ENCODE measurements at places on chromosomes 12 and 14.

- DNase-seq = peak; percentile 64
Measured at GRCh38 chr12:53984901-53985691, at the start of gene HOXC10. Gene HOXC10, plus strand, starts transcription at chr12:53985146. Its CDS starts 114 bp downstream, at chr12:53985260.

DNA sequence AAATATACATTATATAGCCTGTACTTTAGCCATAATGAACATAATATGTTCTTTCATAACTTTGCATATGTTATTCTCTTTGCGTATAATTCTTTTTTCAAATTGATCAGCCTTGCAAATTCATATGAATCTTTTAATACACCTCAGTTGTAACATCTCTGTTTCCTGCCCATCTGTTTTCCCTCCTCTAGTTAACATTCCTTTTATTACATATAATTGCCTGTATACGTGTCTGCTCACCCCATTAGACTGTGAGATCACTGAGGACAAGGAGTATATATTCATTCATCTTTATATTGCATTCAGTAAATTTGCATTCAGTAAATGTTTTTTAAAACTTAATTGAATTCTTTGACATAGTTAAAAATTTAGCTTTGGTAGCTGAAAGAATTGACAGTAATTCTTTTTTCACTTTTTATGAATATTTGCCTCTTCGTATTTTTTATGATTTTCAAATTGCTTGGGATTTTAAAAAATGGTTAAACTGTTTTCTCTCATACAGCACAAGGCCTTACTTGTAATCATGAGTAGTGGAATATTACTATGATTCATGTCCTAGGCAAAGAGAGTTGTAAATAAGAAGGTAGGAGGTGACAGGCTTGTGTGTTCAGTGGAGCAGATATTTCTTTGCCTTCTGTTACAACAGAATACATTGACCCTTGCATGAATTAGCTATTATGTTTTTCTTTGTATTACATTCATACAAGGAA, 32.8 kb upstream of the KLHL42 start:
- no peak for DNase-seq

GRCh38 chr14:89616425-89616824, 199.4 kb upstream of the FOXN3 start:
- no peak for DNase-seq

- DNase-seq = no peak
Measured at GRCh38 chr12:89280833-89281538, 71.3 kb downstream of the DUSP6 start.

- DNase-seq = no peak
Measured at GRCh38 chr14:45253754-45254310, 830 bp upstream of the MIS18BP1 start.

- no peak for DNase-seq
Measured at GRCh38 chr12:19972325-19973288, 395.7 kb upstream of the PDE3A start.

GRCh38 chr14:53237488-53237887, 84.4 kb upstream of the DDHD1 start:
- DNase-seq = no peak

GRCh38 chr12:44816446-44817017, 59.6 kb downstream of the NELL2 start:
- DNase-seq = no peak

- no peak for DNase-seq
Measured at GRCh38 chr14:34680806-34681479, 33.5 kb downstream of the CFL2 start.

GRCh38 chr14:89856871-89857345, 97.6 kb downstream of the EFCAB11 start:
- DNase-seq = no peak

DNA sequence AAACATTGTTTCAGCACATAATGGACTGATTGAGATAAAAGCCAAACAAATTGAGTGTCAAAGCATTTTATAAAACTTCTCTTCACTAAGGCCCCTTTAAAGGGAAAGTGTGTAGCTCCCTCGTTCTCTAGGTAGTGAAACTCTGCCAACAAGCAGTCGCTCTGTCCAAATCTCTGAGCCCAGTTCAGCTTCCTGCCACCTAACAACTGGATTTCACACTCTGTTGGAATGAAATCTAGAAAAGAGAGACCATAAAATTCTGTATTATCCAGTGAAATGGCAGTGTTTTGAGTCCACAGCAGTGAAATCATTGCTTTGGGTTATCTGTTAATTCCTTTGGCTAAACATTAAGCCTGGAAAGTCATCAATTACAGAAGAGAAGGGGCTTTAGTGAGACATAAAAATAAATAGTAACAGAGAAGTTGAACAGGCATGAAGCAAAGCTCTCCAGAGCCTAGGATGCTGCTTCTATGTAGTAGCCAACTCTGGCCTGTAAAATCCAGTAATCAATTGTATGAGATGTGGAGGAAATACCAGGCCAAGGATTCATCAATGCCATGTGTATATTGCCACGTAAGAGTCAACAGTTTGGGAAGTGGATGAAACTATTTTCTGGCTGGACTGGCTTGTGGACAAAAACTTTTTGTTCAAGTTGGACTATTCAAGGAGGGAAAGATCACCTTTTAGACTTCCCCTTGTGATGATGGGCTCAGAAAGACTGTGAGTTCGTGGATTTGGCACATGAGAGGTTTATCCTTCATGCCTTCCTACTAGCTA, 122.5 kb downstream of the WIF1 start:
- DNase-seq = no peak

- DNase-seq = no peak
Measured at GRCh38 chr12:113359939-113360748, 1.8 kb downstream of the PLBD2 start.

GRCh38 chr12:53829130-53829819, 77.5 kb upstream of the CISTR start:
- DNase-seq = no peak

DNA sequence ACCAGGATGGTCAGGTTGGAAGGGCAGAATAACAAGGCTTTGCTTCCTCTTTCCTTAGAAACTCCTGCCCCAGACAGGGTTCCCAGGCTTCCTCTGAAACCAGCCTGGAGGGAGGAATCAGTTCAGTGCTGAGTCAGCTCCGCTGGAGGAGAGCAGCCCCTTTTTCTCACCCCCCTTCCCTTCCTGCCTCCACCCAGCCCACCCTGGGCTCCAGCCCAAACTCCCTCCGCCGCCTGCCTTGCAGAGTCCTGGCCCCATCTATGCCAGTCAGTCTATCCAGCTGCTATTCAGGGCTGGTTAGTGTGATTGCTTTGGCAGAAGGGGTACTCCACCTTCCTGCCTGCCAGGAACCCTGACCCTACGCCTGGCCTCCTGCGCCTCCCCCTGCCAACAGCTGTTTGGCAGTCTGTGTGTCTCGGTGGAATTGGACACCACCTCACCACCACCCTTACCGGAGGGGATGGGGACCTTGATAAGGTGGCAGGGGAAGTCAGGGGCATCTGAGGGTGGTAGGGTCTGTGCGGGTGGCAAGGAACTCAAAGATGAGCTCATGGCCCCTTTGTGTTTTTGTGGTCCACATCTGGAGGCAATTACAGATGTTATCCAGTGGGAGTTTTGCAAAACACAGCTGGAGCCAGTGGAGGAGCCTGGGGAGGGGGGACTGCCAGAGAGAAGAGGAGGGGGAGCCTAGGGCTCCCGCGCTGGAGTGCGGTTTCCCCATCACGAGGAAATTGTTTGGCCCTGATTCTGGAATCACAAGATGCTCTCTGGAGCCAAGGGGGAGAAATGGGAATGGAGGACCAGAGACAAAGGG, 12.2 kb downstream of the MMP14 start:
- DNase-seq = no peak

DNA sequence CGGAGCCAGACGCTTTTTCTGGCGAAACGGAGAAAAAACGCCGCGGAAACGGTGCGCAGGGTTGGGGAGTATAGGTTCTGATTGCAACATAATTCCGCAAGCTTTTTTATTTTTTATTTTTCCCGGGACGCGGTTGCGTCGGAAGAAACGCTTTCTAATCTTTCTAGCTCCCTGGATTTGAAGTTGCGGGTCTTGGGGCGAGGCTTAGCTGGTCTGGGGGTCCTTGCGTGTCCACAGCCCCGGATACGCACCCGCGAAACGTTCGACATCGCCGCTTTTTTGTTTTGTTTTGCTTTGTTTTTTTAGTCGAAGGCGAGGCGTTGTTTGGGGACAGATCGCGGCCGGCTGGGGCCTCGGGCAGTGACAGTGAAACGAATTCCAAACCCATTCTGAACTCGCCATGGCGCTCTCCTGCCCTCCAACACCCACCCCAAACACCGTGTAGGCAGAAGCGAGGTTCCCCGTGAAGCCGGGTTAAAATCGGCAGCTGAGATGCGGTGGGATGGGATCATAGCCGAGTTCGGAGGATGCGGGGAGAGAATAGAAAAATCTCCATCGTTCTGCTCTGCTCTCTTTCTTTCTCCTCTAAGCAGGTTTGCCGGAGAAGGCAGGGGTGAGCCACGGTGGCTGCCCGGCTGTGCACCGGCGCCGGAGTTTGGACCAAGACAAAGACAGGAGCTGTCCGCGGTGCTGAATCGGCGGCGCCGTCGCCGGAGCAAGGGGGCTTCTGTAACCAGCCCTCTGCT, 8.1 kb upstream of the LHX5 start:
- peak; percentile 81 for DNase-seq

DNA sequence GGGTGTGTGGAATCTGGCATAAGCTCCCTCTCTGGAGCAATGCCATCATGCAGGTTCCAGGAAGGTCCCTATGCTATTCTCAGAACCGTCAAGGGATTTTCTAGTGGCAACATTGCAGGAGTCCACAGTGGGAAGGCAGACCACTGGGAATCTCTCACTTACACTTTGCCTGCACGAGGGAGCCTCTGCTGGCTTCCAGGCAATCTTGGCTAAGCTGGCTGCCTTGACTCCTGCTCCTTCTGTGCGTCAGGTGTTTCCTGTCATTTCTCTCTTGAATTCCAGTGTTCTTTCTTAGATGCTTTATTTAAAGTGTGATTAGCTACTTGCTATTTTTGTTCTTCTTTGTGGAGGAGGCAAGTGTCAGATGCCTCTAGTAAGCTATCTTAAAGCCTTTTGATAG, 414.0 kb upstream of the ATP2B1 start:
- no peak for DNase-seq

DNA sequence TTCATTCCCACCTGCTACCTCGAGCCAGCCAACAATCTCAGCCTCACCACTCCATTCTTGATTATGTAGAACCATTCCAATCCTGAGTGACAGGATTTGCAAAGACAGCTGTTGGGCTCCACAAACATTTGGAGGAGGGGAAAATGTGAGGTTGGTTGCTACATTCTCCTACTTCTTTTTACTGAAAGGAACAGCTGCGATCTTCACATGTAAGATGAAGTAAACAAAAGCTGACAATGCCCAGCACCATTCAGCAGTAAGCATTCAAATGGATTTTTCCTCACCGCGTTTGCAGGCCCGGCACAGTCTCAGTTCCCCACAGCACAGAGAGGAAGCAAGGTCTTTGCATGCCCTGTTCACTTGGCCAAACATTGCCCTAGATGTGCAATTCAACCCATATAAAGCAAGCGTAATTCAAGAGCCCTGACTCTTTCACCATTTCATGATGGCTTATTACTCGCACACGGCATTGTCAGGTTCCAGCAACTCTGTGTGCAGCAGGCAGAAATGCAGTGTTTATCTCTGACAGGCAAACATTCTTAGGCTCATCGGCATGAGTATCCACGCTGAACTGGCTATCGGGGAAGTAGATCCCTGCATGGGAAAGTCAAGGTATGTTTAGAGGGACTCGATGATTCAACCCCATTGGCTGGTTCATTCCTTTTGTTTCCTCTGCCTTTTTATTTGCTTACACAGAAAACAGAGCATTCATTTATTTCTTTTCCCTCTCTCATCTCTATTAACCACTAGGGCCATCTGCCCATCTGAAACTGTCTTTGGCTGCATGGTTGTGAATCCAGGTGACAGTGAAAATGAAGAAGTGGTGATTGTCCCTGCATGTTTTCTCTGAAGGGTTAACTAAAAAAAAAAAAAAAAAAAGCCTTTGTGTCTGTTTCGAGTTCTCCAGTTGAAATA, 236.1 kb upstream of the PLEKHG7 start:
- DNase-seq = no peak

GRCh38 chr14:80695869-80696268, 245.7 kb downstream of the CEP128 start:
- DNase-seq = no peak

- DNase-seq = peak; percentile 38
Measured at GRCh38 chr14:21025371-21026273, 761 bp upstream of the NDRG2 start.

- DNase-seq = no peak
Measured at GRCh38 chr14:58739674-58740073, 101.9 kb downstream of the DACT1 start.

GRCh38 chr12:70619471-70620152, 17.6 kb downstream of the PTPRB start:
- no peak for DNase-seq

DNA sequence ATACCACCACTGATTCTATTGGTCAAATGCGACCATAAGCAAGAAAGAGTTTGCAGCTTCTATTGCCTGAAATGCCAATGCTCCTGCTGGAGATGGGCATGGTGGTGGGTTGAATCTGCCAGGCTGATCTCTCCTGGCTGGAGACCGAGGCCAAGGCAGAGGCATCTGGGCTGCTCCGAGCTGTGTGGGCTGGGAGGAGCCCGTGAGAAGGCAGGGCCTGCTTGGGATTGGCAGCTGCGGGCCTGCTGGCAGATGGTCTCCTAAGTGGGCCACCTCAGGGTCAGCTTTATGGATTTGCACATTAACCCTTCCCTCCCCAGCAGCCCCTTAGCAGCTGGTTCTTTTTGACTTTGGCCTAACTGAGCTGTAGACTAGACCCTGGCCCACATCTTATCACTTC, 25.4 kb downstream of the SRRM4 start:
- no peak for DNase-seq
